Fibroblast of villous mesenchyme (primary cell): ENCODE measurements at places on chromosomes 2 and 18. TPM values are rescaled to one million over a fixed set of nuclear protein-coding genes. Genes with fewer than 3 reads are reported as not detected.

Gene TRPM8
- total RNA-seq, result not detected in 2 replicates

Gene CNDP1
- total RNA-seq, result not detected in 2 replicates

GRCh38 chr18:49632588-49632987, 70.7 kb downstream of the LIPG start:
- DNase-seq, result no peak

- no peak for DNase-seq
Observed at GRCh38 chr2:159402790-159403189, 116.3 kb upstream of the WDSUB1 start.

Gene RIT2
- not detected in 2 replicates for total RNA-seq

GRCh38 chr2:33166287-33166881, 219.6 kb downstream of the LTBP1 start:
- DNase-seq, result peak; percentile 75

Gene ACKR3
- total RNA-seq, result 0.64 TPM in 1 of 2 replicates, not detected in the other

Gene GALNT14
- under 0.01 TPM in 1 of 2 replicates, not detected in the other for total RNA-seq

DNA sequence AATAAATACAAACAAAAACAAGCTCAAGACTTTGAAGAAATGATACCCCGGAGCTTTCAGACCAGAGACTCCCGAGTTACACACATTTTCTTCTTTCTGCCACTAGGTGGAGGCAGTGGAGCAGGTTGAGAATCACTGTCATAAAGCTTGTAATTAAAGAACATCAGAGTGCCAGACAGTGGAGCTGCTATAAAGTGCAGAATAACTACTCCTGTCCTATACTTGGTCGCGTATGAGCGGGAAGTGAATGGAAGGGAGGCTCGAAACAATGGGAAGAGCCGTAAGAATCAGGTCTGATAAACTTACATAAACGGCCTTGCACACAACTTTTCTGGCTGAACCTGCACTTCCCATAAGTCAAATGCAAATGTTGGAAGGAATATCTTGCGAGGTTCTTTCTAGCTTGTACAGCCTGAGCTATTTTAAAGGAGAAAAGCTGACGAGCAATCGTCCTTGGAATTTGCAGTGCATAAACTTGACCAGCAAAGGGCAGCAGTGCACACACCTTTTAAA, 189.0 kb downstream of the RPIA start:
- DNase-seq, result peak; percentile 50

Gene HOXD1
- total RNA-seq, result under 0.01 and 0.32 TPM in 2 replicates

Gene LINC00305
- not detected in 2 replicates for total RNA-seq

GRCh38 chr2:241298673-241299072, 16.8 kb downstream of the HDLBP start:
- no peak for DNase-seq

DNA sequence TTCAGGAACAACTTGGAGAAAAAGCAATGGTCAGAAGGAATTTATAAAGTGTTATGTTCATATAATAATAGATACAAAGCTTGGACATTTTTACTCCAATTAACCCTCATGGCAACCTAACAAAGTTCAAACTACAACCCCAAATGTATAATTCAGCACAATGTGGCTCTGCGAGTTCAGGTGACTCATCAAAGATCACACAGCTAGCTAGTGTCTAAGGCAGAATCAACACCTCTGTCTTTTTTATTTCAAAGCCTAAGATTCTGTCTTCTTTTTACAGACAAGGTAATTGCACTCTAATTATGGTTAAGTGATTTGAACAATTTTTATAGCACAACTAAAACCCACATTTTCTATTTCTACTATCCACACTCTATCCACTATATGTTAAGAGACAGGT, 90.5 kb downstream of the CHST9 start:
- no peak for DNase-seq

DNA sequence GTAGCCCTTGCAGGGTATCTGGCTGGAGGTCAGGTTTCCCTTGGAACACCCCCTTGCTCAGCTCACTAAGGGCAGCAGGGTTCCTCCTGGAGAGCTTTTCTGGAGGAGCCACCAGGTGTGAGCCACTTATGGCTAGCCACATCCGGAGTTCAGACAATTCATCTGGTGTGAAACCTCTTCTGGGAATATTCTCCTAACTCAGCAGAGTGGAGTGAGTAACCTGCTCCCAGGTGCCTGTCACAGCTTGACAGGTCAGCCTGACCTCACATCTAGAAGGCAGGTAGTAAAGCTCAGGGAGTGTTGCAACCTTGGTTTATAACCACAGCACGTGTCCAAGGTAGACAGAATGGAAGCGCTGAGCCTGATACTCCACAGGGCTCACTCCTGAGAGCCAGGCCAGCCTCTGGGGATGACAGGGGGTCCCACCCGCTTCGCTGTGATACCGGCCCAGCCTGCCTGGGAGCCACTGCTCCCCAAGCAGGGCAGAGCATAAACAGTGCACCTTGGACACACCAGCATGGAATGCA, 62.6 kb upstream of the TGFA start:
- DNase-seq, result no peak

Gene ALPG
- total RNA-seq, result not detected in 2 replicates

DNA sequence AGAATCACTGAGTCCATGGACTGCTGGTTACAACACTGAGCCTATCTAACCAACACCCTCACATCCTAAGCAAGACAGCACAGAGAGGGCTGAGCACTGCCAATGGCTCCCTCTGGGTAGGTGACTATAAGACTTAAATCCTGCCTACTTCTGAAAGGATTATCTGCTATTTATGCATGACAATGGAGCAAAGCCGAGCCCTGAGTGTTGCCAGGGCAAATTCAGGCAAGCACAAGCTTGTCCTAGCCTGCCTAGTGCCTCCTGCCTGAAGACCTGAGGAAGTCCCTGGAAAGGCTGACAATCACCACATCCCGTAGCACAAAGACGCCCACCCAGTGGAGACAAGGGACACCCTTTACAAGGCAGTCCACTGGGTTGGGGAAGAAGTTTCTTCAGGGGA, 129.7 kb downstream of the OSR1 start:
- no peak for DNase-seq

DNA sequence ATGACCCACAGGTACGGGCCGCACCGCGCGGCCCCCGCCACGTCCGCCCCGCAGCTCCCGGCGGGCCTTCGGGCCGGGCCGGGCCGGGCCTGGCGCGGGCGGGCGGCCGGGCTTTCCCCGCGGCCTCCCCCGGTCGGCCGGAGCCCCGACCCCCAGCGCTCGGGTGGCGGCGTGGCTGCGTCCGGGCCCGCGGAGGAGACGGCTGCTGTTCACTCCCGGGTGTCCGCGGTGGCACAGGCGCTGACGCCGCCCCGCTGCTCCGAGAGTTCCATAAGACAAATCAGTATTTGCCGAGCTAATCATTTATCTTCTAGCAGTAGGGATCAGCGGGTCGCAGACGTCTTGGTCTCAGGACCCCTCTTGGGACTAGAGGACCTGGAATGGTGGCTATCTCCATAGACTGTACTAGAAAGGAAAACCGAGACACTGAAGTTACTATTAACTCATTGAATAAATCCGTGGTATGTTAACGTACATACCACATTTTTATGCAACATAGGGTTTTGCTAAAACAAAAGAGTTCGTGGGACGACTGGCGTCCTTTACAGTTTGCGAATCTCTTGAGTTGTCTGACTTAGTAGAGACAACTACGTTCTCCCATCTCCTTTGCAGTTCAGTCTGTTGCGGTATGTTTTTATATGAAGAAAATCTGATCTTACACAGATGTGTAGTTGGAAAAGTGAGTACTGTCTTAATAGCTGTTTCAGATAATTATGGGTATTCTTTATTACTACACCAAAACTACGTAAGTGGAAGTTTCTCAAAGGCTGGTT, 500 bp downstream of the LIMS1 start:
- DNase-seq, result peak; percentile 71

Gene DYNC1I2
- total RNA-seq, result 101 and 135 TPM in 2 replicates

DNA sequence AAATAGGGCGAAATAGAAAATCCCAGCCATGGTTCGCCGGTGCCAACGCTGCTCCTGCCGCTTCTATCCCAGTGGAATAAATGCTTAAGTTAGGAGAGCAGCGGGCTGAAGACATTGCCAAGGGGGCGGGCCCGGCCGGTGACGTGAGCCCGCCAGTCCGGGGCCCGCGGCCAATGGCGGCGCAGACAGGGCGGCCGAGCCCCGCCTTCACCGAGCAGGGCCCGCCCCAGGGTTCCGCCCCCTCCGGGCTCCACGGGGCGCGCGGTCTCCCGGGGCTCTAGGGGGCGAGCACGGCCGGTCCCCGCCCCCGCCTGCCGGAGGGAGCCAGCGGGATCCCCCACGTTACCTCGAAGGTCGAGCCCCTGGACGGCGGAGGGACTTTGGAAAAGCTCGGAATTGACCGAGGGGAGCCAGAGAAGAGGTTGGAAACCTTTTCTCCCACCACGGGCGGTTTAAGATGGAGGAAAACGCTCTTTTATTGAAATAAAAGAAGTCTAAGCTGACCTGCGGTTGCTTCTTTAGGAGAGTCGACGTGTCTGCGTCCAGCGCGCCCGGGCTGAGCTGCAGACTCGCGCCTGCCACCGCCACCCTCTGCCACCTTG, at the start of gene EPHA4:
TSS of gene EPHA4 (minus strand) at position 86 of the 602 bp plus-strand sequence. CDS start at position 30, 56 bp downstream.
- peak; percentile 73 for DNase-seq

DNA sequence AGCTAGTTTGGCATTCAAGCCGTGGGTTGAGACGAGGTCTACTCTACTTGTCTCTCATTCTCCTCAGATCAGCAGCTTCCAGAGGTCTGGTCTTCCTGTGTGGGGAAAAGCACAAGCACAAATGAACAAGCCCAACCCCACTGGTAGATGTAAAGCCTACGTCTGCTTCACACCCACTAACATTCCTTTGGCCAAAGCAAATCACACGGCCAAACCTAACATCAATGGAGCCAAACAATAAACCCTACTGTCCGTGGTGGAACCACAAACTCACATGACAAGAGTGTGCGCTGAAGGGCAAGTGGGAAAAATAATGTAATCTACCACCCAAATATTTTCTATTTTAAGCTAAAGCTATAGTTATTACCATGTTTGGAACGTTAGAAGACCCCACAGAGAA, 179.3 kb upstream of the MGAT5 start:
- no peak for DNase-seq

Gene ASB18
- total RNA-seq, result not detected in 2 replicates

Gene ST8SIA3
- total RNA-seq, result not detected in 2 replicates

- no peak for DNase-seq
Observed at GRCh38 chr2:237875256-237876060, 16.0 kb downstream of the RAMP1 start.

- peak; percentile 76 for DNase-seq
Observed at GRCh38 chr2:227766373-227766883, 20.7 kb downstream of the SCYGR8 start.

GRCh38 chr18:4511166-4511565, 56.1 kb upstream of the DLGAP1 start:
- no peak for DNase-seq

- no peak for DNase-seq
Observed at GRCh38 chr2:61549546-61549945, 11.4 kb upstream of the XPO1 start.

GRCh38 chr2:129320288-129320687, 659.2 kb upstream of the RAB6C start:
- no peak for DNase-seq
